ENCODE measurements at places on chromosomes 16 and 17.

- DNase-seq, result no peak
Measured at GRCh38 chr16:72815348-72816318, 232.3 kb downstream of the ZFHX3 start.

- DNase-seq, result peak; percentile 3
Measured at GRCh38 chr17:36550491-36551417, 6.0 kb downstream of the GGNBP2 start.

DNA sequence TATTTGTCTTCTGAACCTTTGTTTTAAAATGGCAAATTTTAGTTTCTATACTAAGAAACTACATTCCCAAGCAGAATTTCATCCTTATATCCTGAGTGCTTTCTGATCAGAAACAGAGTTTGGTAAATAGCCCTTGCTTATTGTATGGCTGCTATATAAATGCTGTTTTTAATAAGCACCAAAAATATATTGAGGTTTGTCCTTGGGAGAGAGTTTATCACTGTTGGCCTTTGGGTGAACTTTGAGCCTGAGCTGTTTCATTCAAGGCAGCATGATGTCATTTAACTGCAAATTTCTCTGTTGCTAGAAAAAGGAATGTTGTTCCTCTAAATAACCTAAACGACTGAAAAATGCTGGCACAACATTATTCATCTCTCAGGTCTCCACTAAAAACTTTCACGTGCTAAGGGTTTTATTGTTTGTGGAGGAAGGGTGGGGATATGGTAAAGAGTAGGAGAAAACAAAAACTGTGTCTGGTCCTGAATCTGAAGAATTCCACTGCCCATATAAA, 334.3 kb upstream of the TBX2 start:
- no peak for DNase-seq

DNA sequence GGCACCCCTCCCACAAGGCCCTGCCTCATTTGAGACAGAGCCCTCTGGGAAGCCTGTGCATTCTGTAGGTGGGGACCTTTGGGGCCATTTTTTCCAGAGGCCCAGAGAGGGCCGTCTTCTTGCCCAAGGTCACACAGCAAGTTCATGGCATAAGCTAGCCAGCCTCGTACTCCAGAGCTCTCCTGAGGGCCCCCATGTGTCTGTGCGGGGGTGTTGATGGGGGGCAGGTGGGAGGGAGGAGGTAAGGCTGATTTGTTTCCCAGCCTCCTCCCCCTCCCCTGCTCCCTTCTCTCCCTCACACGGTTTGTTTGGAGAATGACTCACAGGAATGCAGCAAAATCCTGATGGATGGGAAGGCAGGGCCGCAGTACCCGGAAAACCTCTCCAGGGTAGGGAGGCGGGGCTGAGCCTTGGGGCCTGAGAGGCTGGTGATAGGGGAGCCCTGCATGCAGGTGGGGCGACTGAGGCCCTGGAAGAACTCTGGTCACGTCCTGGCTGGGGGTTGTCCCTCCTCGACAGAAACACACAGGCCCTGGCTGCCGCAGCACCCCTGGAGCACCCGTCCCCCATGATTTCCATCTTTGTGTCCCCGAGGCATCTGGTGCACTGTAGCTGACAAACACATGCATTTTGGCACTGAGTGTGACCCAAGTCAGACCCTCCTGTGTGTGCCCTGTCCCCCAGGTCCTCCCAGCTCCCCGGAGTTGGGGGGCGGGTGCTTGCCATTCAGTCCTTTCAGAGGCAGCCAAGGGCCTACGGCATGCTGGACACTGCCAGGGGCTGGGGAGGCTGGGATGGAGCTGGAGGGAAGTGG, 29.7 kb downstream of the RAI1 start:
- no peak for DNase-seq

- peak; percentile 24 for DNase-seq
Measured at GRCh38 chr16:73011926-73012325, 36.0 kb downstream of the ZFHX3 start.
